ENCODE measurements at places on chromosomes 7 and 10.

- no peak for DNase-seq
These were observed 266.1 kb upstream of the KLF6 start for GRCh38 chr10:4051011-4051640.

GRCh38 chr10:123017421-123018165 lies 8.8 kb downstream of the ACADSB start:
- no peak for DNase-seq

GRCh38 chr7:145216866-145217265 lies 381.0 kb upstream of the TPK1 start:
- DNase-seq: no peak

DNA sequence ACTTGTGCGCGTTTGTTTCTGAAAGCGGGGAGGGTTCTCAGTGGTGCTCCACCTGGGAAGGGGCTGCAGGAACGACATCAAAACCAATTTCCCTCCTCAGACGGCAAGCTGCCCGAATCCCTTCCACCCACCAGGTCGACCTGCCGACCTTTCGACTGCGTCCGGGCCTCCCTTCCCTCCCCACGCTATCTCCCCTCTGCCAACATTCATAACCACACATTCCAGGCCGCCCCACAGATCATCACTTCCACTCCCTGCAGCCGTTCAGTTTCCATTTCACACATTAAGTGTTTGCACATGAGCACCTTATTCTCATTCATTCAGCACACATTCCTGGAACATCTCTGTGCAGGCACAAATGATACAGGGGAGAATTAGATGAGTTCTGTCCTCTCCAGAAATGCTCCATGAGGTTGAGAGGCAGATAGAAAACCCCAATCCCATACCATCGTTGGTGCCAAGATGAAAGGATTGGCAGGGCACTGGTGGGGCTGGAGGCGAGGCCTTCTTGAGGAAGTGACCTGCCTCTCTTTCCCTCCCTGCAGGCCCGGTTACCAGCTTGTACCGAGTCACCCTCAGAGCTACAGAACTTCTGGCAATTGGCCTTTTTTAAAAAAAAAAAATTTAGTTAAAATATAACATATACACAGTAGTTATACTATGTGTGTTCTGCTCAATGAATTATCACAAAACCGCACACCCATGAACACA lies 70.0 kb downstream of the MINDY4 start:
- DNase-seq: no peak

GRCh38 chr7:125055376-125055775 lies 125.8 kb upstream of the POT1 start:
- no peak for DNase-seq

GRCh38 chr7:64602086-64602485 lies 39.2 kb upstream of the ZNF680 start:
- no peak for DNase-seq

- DNase-seq: peak; percentile 73
These were observed at the start of gene NUP205 for GRCh38 chr7:135557455-135558336. Gene NUP205, plus strand, starts transcription at chr7:135557917. Its CDS starts 28 bp downstream, at chr7:135557945.

GRCh38 chr10:114990991-114991390 lies 53.0 kb downstream of the TRUB1 start:
- DNase-seq: no peak

DNA sequence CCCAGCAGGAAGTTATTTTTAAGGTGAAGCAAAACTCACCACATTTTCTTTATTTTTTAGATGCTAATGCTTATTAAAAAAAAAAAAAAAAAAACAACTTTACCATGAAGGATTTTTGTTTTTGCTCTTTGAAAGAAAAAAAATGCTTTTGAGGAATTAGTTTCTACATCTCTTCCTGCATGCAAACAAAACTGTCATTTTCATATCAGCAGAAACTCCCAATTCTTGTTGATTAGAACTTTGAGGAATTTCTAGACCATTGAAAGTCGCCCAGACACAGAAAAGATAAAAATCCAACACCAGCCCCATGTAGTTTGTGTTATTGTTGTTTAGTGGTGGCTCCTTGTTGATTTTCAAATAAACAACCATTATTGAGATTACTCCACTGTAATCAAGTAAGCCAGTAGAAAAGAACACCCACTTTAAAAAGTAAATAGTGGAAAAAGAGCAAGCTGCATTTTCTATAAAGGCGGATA lies 14.3 kb downstream of the SKIDA1 start:
- DNase-seq: no peak

- no peak for DNase-seq
These were observed 2.6 kb upstream of the KAT6B start for GRCh38 chr10:74823791-74824183.

GRCh38 chr10:16656895-16657294 lies 135.2 kb upstream of the C1QL3 start:
- DNase-seq: no peak

GRCh38 chr10:108597657-108598319 lies 1325.5 kb downstream of the XPNPEP1 start:
- DNase-seq: no peak

- no peak for DNase-seq
These were observed 359.8 kb upstream of the MTPN start for GRCh38 chr7:136336932-136337331.

DNA sequence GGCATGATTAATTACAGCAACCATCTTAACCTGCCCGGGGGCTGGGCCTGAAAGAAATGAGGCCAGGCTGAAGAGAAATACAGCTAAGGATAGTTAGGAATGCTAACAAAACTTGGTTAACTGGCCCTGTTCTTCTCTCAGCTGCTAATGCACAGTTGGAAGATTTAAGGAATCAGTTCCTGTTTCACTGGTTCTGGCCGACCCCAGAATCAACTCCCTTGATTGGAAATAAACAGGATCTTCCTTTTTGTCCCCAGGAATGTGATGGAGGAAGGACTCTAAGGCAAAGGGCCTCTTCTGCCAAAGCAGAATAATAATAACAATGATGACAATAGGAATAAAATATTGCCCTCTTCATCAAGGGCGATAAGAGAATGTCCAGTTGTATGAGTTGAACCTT lies 3.5 kb upstream of the LRMDA start:
- DNase-seq: no peak

DNA sequence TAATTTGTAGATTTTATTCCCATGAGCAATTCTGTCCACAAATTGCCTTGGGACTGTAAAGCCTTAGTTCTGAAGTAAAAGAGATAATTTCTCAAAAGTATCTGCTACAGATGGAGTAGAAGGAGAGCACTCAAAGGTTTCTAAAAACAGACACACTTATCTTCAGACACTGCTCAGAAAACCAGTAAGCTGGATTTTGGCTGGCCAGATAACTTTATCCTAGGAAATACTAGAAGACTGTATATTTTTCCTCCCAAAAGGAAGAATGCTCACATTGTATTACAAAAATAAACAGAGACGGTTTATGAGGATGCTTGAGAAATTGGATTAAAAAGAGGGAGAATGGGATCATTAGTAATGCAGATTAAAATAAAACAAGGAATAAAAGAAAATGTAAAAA lies 178.0 kb upstream of the IGFBP3 start:
- no peak for DNase-seq

DNA sequence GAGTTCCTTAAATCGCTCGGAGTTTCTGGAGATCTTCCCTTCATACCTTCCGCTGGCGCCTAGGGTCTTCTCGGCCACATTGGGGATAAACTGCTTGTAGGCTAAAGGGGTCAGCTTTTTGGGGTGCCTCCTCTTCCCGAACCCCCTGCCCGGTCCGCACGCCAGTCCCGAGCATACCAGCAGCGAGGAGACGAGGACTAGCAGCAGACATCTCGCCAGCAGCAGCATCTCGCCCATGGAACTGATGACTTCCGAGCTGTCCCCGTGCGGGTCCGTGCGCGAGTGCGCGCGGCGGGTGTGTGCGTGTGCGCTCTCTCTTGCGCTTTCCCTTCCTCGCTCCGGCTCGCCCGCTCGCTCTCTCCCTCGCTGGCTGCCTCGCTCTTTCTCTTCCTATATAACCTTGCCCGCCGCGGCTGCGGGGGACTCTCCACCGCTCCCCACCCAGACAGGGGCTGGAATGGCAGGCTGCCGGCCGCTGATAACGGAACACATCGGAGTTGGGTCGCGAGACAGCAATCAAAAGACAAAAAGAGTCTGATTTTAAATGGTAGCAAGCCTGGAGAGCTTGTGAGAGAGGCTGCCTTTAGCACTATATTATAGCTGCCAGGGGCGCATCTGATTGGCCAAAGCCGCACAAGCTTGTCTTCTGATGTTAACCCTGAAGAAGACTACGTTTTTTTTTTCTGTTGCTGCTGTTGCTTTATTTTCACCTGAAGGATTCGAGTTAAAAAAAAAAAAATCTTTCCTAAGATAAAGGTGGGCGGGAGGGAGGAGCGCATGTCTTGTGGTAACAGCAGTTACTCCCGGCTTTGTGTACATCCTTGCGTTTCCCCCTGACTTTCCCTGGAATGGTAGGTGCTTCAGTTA lies at the start of gene SHH:
TSS of gene SHH (minus strand) at position 569 of the 867 bp plus-strand sequence. CDS start at position 228, 341 bp downstream.
- DNase-seq: no peak

GRCh38 chr7:1219498-1219897 lies 13.2 kb upstream of the UNCX start:
- no peak for DNase-seq

DNA sequence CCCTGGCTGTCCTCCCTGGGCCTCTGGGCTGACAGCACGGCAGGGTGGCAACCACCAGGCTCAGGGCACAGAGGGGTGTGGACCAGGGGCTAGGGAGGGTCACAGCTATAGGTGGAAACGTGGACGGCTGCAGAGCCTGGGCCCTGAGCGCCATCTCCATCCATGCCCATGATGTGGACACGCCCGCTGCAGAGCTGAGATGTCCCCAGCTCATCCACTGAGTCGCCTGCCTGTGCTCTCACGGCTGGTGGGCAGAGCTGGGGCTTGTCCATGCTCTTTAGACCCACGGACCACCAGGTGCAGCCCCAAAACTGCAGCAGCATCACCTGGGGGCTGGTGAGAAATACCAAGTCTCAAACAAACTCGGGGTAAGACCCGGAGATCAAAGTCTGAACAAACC lies 16.1 kb downstream of the TECPR1 start:
- DNase-seq: no peak

DNA sequence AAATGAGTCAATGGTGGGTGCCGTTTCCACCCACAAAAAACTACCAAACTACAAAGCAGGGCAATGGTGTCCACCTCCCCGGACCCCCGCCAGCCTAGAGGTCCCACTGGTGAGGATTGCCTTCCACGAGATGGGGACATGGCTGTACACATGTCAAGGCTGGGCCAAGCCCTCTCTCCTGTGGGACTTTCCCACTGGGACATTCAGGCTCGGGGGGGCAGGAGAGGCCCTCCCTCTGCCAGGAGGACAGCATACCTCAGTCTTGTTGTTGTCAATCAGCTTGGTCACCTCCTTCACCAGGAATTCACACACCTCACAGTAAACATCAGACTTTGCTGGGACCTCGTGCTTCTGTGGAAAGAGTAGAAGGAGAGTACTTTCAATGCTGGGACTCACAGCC lies 31.1 kb downstream of the PSAP start:
- no peak for DNase-seq

GRCh38 chr10:62534031-62534430 lies 159.9 kb downstream of the ZNF365 start:
- no peak for DNase-seq

DNA sequence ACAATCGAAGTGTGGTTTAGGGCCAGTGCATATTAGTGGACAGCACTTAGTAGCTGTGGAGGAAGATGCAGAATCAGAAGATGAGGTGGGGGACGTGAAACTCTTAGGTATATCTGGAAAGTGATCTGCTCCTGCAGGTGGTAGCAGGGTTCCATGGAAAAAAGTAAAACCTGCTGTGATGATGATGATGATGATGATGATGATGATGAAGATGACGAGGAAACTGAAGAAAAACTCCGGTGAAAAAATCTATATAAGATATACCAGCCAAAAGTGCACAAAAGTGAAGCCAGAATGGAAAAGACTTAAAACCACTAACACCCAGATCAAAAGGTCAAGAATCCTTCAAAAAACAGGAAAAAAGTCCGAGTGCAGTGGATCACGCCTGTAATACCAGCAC lies 40.0 kb downstream of the LSMEM1 start:
- no peak for DNase-seq

- no peak for DNase-seq
These were observed 7.7 kb downstream of the TMEM168 start for GRCh38 chr7:112782498-112782897.

DNA sequence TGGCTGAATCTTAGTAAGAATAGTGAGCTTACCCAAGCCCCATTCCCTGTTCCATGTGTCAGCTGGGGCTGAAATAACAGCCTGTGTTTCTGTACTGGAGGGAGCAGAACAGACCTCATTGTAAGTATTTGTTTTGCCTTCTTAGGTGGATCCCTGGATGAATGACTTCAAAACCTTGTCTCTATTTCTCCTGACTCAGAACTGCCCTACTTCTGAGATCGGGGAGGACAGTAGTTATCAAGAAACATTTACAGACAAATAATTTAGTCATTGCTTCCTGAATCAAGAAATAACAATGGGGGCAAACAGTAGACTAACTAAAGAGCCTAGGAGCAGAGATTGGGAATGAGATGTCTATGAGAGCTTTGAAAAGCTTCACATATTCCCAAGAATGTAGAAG lies 58.8 kb downstream of the TPST1 start:
- DNase-seq: no peak

DNA sequence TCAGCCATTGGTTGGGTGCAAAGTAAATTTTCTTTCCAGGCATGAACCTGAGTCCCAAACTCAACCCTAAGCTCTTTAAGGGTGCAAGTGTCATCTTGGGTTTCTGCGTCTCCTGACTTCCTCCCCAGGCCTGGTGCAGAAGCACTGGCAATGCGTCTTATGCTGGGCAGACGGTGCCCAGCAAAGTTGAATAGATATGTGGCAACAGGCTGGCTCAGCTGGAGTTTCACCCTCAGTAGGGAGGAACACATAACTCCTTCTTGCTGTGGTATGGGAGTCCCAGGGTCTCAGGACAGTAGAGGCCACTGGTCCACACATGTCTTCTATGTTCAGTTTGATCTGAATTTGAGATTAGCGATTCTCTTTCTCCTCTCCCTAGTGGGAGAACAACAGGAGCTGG lies 181.3 kb downstream of the RPS24 start:
- DNase-seq: peak; percentile 56

GRCh38 chr10:35668865-35669650 lies 27.0 kb upstream of the FZD8 start:
- no peak for DNase-seq

GRCh38 chr7:36796850-36797536 lies 72.7 kb upstream of the AOAH start:
- peak; percentile 87 for DNase-seq

DNA sequence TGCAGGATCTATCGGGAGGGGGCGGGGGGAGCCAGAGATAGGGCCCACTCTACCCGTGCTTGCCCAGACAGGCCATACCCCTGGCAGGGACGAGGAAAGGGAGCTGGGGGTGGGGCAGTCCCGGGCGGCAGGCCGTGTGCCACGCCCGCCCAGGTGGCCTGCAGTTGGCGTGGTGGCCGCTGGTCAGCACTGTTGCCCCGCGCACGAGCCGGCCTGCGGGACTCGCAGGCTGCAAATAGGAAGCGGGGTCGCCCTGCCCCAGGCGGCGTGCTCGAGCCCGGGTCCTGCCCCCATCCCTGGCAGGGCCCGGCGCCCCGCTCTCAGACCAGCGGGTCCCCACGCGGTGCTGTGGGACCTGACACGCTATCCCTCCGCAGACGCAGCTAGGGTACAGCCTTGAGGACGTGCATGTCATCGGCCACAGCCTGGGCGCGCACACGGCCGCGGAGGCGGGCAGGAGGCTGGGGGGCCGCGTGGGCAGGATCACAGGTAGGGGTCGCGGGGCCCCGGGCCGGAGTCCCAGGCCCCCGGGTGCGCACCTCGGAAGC lies 6.7 kb downstream of the PNLIPRP2 start:
- DNase-seq: no peak
